ENCODE measurements at places on chromosomes 5 and 9. TPM values are rescaled to one million over a fixed set of nuclear protein-coding genes. Genes with fewer than 3 reads are reported as not detected.

DNA sequence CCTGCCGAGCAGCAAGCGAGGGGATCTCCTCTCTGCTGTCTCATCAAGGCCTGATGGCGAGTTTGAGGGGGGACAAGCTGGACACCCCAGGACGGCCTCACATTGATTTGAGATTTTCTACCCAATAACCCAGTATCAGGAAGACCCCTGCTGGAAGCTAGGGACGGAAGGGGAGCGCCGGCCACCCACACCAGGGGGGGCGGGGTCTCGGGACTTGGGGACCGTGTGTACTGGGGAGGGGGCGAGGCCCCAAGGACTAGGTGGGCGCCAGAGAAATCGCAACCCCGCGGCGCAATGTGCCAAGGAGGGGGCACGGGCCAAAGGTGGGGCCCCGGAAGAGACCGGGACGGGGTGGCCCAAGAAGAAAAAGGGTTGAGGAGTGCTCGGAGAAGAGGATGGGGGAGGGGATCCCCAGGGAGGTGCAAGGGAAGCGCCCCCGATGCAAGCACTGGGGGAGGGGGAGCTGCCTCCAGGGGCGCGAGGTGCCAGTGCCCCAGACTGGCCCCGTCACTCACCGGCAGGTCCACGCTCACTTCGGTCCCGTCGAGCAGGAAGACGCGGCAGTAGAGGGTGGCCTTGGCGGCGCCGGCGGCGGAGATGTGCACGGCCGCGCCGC lies 1.1 kb downstream of the EPB41L4B start:
- DNase-seq: no peak

DNA sequence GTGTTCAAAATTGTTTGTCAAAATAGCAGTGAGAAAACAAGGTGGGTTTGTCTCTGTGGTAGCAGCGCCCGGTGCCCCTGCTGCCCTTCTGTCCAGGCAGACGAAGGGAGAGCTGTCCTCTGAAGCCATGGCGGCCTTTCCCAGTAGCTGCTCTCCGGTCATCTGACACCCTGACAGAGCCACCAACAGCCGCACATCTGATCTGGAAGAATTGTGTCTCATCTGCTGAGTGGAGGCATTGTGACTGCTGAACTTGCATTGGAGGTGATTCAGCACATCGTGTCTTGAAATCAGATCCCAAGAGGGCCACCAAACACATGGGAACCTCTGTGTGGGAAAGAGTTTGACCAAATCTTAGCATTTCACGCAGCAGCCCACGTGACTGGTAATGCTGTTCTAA lies 337.6 kb upstream of the IRX1 start:
- peak; percentile 28 for DNase-seq

DNA sequence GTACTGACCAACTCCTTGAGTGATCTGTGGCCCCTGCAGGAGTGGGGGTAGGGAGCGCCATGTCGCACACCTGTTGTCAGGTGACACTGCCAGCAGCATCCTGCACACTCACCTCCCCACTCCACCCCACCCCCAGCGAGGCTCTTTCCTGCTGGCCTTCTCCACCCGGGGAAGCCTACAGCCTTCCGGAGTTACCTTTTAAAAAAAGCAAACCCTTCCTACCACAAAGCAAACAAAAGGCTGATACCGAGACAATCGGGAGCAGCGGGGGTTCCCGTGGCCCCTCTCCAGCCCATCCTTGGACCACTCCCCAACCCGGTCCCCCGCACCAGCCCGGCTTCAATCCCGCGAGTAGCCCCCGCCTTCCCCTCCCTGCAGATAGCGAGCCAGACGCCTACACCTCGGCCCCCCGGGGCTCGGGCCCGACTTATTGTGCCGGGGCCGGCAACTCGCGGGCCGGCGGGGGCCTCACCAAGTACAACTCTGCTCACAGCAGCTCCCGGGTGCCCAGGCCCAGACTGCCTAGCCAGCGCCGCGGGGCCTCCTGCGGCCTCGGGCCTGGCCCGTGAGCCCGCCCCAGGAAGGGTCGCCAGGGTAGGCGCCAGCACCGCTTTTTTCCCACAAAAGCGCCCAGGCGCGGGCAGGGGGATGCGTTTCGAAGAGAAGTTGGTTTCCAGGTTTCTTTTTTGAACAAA lies 724 bp downstream of the MACROH2A1 start:
- no peak for DNase-seq

Gene CCIN
- not detected for total RNA-seq

DNA sequence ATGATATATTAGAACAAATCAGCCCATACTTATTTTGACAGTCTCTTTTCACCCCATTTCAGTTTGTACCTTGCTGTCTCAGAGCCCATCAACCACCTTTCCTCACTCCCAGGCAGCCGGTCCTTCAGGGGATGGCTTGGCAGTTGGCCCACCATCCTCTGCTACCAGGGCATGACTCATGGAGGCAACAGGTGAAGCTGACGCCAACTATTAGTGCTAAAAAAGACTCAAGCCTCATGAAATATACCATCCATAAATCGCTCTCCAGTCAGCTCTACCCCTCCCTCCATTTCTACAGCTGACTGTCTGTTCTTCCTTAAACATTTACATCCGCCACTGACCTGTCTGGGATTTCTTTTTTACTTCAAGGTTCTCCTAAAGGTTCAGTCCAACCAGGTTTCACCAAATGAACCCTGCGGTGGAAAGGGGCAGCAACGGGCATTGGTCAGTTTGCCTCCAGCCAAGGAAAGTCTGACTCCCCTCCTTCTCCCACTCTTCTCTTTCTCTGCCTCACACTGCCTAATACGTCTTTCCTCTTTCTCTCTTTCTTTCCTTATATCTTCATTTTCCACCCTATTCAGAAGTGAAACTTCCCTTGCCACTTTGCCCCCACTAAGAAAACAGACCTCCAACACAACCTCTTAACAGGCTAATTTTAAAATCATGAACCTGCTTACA lies 439.1 kb downstream of the RAB3C start:
- DNase-seq: no peak

GRCh38 chr5:127957183-127957582 lies 126.4 kb upstream of the SLC12A2 start:
- DNase-seq: no peak

- no peak for DNase-seq
Measured at GRCh38 chr5:39580702-39581453, 156.1 kb upstream of the DAB2 start.

- DNase-seq: no peak
Measured at GRCh38 chr9:120999317-120999716, 50.8 kb downstream of the C5 start.

- DNase-seq: no peak
Measured at GRCh38 chr5:76544268-76544926, 78.8 kb downstream of the F2RL2 start.

DNA sequence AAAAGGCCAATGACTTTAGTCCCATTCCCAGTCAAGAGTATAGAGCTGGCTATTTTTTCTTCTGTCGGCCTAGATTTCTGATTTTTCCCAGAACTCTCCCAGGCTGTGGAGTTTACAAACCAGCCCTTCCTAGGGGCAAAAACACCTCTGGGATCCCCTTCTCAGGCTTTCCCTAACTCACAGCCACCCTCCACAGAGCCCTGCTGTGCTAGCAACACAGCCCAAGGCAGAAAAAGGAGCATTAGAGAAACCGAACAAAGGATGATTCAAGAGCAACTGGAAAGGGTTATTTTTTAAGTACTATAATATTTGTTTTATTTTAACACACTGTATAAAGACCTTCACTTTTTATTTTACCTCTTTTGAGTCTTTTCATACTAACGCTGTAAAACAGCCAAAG lies 234.8 kb downstream of the GLIS3 start:
- no peak for DNase-seq

Gene STKLD1
- not detected for total RNA-seq

Gene ECM2
- total RNA-seq: 18.5 TPM

GRCh38 chr5:176748073-176748966 lies 62.0 kb upstream of the UNC5A start:
- peak; percentile 51 for DNase-seq

Gene CCL28
- 0.30 TPM for total RNA-seq

- no peak for DNase-seq
Measured at GRCh38 chr9:79975621-79976256, 404.0 kb downstream of the TLE4 start.

DNA sequence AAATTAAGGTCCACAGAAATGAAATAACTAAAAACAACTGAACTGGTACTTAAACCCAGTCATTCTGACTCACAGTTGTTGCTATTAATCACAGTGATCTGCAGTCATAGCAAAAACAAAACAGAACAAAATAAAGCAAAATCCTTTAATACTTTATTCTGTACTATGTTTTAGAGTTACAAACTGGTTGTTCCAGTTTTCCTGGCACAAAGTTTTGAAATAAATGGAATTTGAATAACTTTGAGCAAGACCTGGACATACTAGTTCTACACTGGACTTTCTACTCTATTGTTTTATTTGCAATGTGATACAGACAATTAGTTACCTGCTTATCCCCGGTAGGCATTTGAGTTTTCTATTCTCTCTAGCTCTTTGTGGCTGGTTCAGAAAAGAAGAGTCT lies 147.9 kb downstream of the DMRT2 start:
- no peak for DNase-seq

DNA sequence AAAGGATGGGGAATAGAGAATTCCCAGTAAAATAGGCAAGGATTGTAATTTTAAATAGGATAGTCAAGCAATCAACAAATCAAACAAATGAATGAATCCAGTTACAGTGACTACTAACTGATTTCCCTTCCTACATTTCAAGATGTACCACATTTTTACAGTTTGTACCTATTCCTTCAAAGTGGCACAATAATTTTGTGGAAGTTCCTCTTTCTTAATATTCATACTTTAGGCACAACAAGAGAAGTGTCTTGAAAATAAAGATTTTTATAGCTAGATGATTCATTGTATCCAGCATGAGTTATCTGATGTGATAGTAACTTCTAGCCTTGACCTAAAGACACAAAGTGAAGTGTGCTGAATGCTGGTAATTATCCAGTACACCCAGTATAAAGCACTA lies 122.2 kb upstream of the ACOT12 start:
- no peak for DNase-seq

DNA sequence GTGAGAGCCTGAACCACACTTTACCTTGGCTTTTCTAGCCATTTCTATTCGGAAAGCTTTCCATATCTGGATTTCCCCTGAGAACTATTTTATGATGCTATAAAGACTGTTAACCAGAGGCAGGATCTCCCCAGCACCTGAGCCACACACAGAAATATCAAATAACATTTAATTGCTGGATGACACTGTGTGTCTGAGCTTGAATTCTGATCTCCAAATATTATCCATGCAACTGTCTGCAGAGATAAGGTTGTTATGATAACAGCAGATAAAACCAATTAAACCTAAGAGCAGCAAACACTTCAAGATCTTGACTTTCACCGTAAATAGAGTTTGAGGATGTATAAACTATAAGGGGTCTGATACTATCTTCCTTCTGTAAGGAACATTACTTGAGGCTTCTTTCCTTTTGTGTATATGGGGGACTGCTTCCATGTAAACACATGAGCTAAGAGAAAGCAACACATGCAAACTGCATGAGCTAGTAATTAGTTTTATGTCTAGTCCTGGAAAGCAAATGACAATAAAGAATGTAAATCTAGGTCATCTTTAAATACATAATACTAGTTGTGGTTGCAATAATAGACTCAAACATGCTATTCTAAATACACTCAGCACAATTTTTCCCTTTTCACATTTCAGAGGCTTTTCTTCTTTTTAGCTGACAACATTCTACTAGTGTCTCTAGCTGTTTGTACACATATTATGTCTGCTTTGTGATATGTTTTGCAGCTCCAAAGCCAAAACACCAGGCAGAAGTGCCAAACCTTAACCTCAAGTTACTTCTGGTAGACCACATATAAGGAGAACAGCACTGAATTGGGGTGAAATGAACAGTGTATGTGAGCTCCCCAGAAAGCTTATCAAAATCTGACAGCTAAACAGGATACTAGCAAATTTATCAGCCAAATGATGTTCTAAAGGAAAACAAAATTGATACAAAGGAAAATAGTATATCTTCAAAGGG lies 136.5 kb downstream of the EFNA5 start:
- no peak for DNase-seq

DNA sequence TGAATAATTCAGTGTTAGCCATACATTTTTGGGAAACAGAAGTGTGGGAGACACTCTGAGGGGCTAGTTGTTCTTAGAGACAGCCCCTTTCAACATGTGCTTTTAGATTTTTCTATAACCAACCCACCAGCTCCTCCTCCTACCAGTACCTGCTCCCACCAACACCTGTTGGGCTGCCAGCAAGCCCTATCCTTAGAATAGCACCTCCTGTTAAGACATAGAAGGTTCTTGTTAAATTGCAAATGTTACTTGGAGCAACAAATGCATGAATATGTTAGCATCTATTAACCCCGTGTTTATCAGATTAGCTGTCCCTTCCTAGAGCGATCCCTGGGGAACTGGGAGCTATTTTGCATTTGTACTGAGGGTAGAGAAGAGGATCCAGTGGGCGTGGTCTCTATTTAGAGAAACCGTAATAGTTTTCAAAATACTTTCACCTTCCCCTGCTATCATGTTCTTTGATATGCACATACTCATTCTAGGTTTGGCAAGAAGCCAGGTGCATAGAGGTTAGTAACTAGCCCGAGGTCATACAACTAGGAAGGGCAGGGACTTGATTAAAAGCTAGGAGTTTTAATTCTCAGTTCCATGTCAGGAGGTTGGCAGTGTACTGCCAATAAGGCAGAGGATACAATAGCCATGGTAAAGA lies 334.4 kb downstream of the KCTD16 start:
- DNase-seq: no peak

DNA sequence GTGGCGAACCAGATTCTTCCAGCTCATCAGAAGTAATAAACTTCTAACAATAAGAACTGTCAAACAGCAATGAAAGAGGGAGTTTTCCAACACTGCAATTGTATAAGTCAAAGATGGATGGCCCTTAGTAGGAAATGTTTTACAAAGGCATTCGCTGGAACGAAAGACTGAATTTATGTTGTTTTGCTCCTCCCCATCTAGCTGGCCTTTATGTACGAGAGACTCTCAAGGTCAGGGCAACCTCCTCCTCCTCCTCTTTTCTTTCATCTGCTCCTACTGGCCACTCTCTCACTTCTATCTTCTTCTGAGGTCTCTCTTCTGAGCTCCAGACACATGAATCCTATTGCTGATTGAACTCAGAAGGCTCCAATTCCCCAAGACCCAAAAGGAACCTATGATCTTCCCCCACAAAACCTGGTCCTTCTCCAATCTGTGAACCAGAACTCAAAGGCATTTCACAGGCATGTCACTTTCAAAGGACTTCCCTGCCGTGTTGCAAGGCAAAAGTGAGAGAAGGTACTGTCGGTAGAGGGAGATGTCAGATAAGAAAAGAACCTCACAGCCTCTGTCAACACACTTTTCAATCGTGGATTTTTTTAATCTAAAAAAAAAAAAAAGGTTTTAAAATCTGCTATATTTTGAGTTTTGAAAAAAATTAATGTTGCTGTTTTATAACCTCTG lies 28.5 kb upstream of the PUM3 start:
- DNase-seq: no peak

DNA sequence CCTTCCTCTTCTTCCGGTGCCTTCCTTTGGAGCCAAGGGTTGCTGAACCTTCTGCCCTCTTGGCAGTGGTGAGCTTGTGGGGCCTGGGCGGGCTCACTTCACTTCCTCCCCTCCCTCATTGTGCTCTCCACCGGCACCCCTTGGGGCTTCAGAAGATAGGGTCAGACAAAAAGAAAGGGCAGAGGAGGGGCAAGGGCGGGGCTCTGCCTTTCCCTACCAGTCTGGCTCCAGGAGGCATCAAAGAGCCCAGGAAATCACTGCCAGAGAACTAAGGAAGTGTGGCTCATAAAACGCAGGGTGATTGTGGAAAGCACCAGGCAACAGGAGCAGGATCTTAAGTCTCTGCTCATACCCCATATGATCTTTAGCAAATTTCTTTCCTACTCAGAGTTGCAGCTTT lies 34.8 kb downstream of the ACOT12 start:
- no peak for DNase-seq

Data from right atrium auricular region (tissue), 2 donors.